ENCODE measurements at places on chromosomes 16 and 17.

GRCh38 chr16:81831722-81832126 is 52.6 kb downstream of the PLCG2 start:
- DNase-seq = peak; percentile 89

DNA sequence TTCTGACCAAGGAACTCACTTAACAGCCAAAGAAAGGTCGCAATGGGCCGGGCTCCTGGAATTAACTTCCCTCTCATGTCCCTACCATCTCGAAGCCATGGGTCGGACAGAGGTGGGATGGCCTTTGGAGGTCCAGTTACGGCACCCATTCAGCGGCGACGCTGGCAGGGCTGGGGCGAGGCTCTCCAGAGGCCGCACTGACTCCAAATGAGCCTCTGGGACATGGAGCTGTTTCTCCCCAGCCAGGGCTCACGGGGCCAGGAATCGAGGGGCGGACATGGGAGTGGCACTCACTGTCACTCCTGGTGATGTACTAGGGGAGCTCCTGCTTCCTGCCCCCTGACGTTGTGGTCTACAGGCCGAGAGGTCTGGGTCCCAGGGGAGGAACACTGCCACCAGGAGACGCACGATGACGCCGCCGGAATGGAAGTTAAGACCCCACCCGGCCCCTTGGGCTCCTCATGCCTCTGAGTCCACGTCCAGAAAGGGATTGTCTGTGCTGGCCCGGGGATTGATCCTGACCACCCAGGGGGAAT is 60.7 kb upstream of the METRNL start:
- DNase-seq = no peak

DNA sequence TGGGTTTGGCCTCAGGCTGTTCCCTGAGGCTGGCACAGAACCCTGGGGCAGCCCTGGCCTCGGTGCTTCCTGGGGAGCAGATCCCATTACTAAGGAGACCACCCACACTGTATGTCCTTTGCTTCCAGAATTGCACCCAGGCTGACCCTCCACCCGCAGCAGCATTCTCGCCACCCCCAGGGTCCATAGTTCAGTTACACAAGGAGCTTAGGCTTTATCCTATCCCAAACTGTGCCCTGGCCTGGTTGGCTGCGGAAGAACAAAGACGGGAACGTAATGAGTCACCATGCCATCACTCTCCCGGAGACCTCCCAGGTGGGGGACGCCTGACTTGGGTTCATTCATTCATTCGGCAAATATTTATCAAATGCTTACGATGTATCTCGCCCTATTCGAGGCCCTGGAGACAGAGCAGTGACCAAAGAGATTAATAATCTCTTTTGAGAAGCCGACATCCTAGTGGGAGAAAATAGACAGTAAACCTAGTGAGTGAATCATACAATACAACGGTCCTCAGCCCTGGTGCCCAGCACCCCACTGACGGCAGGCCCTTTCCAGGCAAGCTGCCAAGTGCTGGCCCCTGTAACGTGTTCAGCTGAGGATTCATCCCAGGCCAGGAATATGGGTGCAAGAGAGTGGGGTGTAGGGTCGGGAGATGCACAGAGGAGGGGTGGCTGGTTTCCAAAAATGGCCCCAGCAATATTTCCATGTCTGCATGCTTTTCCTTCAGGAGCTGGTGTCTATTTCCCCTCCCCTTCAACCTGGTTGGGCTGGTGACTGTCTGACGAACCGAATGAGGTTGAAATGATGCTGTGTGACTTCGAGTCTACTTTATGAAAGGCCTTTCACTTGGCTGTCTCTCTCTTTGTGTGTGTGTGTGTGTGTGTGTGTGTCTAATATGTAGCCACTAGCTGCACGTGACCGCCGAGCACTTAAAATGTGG is 134.2 kb downstream of the MGAT5B start:
- DNase-seq = no peak

- peak; percentile 22 for DNase-seq
These were observed 11.8 kb downstream of the RFFL start for GRCh38 chr17:35051579-35052240.

GRCh38 chr17:13638855-13639458 is 37.2 kb upstream of the HS3ST3A1 start:
- peak; percentile 31 for DNase-seq

GRCh38 chr17:30534938-30535921 is 58.0 kb downstream of the GOSR1 start:
- no peak for DNase-seq

DNA sequence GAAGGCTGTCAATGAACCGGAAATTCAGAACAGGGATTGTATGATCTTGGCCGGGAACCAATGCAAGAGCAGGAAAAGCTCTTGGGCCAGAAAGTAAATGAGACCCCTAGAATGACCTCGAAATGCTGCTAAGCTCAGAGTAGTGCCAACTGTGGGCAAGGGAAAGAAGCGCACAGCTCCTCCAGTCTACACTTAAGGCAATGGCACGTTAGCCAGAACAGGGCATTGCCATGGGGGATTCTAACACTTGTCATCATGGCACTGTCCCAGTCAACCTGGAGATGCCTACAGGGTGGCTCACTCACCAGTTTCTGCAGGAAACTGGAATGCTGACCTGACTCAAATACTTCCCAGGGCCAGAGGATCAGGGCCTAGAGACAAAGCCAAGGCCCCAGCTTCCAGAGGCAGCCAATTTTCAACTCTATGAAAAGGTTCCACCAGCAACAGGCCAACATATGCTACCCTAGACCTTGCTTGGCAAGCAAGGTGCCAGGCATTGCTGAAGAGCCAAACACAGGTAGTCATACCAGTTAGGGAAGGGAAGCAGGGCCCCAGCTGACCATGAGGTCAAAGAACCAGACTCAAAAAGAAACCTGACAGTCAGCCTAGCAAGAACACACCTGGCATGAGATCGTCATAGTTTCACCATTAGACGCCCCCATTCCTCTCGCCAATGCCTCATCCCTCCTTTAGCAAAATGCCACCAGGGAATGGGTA is 34.9 kb downstream of the ARHGAP17 start:
- DNase-seq = peak; percentile 49

DNA sequence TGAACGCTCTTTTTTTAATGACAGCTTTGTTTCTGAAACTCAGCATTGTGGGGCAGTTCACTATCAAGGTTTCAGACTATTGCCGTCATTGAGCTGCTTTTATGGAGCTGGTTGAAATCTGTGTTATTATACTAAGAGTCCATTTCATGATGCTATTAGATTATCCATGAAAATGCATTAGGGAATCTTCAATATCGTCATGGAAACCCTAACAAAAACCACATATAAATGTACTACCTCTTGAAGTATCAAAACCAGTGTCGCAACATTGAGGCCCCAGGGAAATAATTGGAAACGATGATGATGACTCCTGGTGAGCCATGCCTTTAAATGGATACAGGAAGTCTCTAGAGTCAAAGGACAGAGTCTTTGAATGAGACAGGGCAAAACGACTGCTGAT is 231.6 kb upstream of the CPHXL start:
- no peak for DNase-seq

DNA sequence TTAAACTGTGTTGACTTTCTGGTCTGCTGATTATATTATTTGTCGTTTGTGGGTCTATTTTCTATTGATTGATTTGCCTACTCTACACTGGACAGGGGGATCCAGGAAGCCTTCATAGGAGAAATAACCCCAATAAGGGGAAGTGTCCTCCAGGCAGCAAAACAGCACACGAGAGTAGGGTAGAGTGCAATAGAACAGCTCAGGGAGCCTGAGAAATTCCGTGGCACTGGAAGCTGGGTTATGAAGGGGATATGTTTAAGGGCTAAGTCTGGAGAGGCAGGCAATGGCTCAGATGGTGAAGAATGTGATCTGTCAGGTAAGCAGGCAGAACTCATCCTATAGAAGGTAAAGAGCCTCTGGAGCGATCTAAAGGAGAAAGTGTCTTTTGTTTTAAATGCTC is 20.9 kb downstream of the GP2 start:
- DNase-seq = no peak

- peak; percentile 78 for DNase-seq
These were observed 2.7 kb upstream of the SNX20 start for GRCh38 chr16:50683689-50684374.

- no peak for DNase-seq
These were observed 18.5 kb downstream of the NPRL3 start for GRCh38 chr16:119835-120491.

GRCh38 chr17:64095144-64095882 is 34.6 kb downstream of the ERN1 start:
- no peak for DNase-seq

- DNase-seq = peak; percentile 75
These were observed 31.3 kb downstream of the SPOP start for GRCh38 chr17:49646391-49647255.

DNA sequence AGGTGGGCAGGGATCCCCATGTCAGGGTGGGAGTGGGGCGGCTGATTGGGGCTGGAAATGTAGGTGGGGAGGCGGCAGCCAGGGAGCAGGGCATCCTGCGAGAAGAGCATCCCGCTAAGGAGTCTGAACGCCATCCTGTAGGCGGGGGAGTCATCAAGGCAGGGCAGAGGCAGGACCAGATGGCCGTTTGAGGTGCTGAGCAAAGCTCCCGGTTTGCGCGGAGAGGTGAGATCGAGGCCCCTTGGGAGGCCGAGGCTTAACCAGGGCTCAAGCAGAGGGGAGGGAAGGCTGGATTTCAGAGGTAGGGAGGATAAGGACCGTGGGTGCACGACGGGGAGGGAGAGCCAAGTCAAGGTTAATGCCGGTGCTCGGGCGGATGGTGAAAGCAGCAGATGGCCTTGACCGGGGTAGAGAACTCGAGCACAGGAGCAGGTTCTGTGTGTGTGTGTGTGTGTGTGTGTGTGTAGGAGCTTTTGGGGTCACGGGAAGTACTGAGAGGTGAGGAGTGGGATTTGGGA is 472 bp upstream of the NME2 start:
- DNase-seq = peak; percentile 66

DNA sequence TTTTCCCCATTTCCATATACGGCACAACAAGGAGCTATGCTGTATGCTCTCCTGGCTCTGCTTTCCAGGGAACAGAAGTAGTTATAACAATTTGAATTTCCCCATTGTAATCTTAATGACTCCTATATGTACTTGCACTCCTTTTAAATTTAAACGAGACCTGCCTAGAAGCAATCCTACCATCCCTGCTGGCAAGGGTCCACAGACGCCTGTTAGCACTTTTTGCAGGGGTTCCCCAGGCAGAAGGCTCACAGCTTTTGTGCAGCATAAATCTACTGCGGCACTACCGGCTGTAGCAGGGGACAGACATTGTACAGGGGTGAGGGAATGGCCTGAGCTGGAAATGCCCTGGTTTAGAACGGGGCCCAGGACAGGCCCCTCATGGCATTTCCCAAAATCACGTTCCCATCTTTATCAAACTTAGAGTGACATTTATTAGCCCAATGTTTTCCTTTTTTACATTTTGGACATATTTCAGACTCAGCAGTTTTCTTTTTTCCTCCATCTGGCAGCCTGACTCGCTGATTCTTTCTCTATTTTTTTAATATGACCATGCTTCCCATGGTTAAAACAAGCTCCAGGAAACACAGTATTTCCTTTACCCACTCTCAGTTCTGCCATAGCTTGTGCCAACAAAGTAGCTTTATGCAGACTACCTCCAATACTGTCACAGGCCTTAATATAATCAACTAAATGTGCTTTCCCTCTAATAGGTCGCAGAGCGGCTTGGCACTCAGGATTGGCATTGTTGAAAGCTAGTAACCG is 35.4 kb upstream of the USP22 start:
- DNase-seq = no peak

- DNase-seq = no peak
These were observed 169.3 kb upstream of the AXIN2 start for GRCh38 chr17:65730711-65731169.

DNA sequence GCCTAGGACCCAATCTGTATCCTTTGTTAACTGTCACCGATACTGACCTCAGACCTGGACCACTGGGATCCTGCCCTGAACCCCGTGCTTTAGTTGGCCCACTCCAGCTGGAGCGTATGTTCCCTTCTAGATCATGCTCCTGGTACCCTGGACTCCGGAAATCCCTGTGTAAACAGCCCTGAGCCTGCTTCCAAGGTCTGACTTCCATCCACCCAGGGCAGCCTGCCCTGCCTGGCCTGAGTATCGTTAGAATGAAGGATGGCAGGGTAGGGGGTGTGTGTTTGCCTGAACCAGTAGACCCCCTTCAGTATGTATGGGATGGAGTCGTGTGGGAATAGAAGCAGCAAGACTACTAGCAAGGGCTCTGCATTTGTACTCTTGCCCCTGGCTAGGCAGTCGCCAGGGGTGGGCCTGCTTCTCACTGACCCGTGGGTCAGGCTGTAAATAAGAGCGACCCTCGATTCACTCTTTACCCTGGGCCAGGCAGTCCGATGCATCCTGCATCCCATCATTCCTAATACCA is 691 bp upstream of the TMEM98 start:
- no peak for DNase-seq

DNA sequence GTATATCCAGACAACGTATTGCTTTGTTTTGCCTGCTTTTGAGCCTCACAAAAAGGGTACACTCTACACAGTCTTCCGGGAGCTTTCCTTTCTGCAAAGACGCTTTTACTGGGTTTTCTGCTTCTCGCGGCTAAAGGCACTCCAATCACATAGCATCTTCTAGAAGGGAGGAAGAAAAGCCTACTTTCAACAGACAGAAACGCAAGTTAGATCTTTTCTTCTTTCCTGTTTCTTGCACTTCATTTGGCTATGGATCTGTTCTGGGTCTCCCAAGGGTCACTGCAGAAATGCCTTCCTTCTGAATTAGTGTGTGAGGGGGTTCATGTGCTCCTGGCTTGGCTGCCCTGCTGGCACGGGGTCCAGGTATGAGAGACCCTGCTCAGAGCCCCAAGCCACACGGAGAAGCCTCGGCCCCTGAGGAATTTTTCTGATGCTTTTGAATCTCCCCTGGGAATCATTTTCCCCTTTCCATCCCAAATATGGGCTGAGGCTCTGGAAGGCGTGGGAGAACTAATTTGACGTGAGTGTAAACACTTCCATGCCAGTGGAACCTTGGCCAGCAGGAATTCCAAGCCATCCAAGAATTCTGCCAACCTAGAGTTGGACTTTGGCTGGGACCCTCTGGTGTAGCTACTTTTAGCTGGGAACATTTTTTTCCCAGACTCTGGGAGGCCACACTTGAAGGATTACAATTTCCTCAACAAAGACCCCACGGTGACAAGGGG is 49.6 kb upstream of the NKD1 start:
- DNase-seq = no peak

DNA sequence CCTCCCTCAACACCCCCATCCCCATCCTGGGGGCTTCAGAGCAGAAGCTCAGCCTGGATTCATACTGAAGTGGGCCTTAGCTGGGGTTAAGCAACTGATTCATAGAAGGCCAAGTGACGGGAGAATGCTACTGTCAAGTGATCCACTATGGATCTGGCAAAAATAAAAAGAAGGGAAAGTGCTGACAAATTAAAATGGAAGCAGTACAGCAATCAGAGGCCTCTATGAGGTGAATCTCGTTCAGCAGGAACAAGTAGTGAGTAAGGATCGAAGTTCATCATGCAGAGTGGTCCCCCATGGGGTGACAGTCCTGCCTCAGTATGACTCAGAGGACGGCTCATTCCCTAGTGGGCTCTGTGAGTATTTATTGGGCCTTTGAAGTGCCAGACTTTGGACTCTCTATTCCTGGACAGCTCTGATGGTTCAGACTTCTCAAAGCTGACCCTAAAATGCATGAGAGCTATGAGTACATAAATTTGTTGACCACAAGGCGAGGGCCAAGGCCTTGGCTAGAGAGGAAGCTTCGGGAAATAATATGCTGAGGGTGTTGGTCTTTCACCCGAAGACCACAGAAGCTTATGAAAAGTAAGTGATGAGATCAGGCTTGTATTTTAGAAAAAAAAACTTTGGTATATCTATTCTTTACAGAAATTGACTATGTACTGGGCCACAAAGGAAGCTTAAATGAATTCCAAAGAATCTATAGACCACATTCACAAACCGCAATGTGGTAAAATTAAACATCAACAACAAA is 5.3 kb upstream of the NSMCE1 start:
- DNase-seq = peak; percentile 73

Measured in activated CD8-positive, alpha-beta T cell treated with anti-CD3 and anti-CD28 coated beads for 36 hours (primary cell).